Liver (tissue), 10 donors: ENCODE measurements at places on chromosomes 2 and 18.

DNA sequence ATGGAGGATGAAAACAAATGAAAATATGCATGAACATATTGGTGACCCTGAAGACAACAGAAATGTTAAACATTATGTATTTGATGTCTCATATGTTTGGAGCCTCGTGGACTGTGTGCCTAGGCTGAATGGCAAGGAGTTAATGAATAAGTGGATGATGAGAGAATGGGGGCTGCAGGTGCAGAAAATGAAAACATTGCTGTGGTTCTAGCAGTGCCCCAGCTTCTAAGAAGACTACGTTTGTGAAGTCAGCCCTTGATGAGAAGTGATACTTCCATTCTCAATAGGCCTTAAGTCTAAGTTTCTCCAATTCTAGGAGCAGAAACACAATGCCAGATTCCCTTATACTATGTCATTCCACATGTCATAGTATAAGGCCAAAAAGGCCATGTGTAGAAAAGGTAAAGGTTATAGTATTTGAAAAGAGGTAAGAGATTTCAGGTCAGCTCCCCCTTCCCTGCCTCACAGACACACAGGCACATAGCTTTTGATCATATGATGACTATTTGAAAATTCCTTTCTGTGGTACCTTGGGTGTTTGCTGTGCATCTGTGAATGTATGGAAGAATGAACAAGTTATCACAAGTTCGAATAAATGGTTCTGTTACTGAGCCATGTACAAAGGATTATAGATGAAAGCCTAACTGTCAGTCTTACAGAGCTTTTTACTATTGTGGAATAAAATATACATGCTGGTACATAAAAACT lies 280.8 kb downstream of the SETBP1 start:
- DNase-seq, result no peak

GRCh38 chr2:147098940-147099339 lies 745.9 kb upstream of the ACVR2A start:
- DNase-seq, result no peak

DNA sequence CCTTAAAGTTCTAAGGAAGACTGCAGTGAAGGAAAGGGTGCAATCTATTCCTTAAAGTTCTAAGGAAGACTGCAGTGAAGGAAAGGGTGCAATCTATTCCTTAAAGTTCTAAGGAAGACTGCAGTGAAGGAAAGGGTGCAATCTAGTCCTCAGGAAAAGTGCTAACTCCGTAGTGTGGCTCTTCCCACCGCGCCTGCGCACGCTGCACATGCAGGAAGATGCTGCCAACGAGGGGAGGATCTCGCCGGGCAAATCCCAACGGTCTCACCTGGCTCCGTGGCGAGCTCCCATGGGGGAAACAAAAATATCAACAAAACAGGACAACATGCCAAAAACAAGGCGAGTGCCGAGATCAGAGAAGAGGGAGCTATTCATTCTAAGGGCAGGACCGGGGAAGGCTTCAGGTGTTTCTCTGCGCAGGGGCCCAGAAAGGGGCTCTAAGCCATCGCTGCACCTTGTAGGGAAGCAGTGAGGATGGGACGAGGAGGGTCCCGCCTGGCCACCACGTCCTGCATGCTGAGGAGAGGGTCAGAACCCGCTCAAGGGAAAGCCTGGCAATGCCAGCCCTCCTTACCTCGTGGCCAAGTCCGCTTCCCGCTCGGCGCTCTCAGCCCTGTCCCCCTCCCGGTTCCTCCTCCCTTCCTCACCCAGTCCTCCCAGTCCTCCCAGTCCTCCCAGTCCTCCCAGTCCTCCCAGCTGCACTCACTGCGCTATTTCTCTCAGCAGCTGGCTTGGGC lies 24.5 kb downstream of the TIMM21 start:
- no peak for DNase-seq

GRCh38 chr2:159226608-159227385 lies 59.7 kb downstream of the WDSUB1 start:
- DNase-seq, result no peak

- DNase-seq, result peak; percentile 25
Measured at GRCh38 chr2:240921311-240921994, 15.3 kb downstream of the CROCC2 start.

DNA sequence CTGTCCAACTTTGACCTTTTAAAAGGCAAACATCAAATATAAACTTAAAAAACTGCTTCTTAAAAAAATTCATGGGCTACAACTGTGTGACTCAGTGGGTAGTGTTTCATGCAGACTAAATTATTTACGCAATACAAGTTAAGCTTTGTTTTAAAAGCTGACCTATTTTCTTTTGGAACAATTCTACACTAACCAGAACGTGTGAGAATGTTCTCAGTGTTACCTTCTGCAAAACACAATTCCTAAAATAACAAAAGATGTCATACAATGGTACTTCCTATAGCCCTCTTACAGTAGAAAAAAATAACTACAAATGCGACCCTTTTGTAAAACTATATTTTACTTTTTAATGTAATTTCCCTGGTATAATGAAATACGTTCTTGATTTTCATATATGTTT lies 793.8 kb upstream of the FSHR start:
- DNase-seq, result no peak

DNA sequence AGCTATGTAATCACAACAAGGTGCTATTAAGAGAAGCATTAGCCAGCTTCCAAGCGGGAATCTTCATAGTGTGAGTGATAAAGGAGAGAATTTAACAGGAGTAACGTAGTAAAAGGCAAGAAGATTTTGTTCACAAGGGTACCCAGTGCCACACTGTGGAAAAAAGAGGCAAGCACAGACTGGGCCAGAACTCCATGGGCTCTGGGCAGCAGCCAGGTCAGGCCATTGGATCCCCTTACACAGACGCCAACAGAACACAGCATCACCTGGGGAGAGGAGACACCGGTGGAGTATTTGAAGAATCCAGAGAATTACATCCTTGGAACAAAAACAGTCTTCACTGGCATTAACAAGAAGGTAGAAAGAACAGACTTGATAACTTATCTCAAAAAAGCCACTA lies 21.2 kb downstream of the AMER3 start:
- DNase-seq, result no peak

- no peak for DNase-seq
Measured at GRCh38 chr2:135839713-135840112, 2.7 kb upstream of the LCT start.

- DNase-seq, result no peak
Measured at GRCh38 chr2:7265286-7265685, 348.1 kb downstream of the RNF144A start.

- no peak for DNase-seq
Measured at GRCh38 chr18:42030586-42031182, 75.7 kb downstream of the PIK3C3 start.

DNA sequence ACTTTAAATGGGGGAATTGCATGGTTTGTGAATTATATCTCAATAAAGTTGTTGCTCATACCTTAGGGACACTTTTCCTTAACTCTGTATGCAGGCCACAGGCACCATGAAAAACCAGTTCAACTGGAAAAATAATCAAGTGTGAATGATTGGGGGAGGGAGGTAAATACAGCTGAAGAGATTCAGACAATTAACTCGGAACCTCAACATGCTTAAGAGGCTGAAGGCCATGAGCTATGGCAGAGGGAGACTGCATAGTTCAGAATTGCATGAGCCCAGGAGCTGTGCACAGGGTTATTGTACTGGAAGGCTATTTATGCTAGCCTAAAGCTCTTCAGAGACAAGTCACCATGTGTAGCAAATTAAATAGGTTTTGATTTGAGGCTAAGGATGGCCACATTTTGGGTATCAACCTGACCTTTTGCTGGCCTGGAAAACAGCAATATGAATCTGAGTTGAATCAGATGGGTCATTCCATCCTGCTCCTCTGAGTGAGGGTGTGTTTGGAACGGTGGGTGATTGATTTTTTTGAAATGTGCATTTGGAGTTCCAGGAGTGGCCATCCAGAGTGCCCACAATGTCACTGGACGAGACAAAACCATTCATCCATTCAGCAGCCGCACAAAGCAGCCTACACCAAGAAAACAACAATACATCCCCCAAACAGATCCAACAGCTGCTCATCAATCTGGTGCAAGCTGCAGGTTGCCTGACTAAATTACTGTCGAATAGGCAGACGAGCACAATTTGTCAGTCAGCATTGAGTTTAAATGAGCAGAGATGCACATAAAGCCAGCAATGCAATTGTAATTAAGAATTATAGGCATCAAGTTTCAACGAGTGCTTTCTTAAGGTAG lies 42.5 kb downstream of the HRH4 start:
- no peak for DNase-seq

GRCh38 chr2:192070099-192070498 lies 124.6 kb downstream of the TMEFF2 start:
- no peak for DNase-seq

DNA sequence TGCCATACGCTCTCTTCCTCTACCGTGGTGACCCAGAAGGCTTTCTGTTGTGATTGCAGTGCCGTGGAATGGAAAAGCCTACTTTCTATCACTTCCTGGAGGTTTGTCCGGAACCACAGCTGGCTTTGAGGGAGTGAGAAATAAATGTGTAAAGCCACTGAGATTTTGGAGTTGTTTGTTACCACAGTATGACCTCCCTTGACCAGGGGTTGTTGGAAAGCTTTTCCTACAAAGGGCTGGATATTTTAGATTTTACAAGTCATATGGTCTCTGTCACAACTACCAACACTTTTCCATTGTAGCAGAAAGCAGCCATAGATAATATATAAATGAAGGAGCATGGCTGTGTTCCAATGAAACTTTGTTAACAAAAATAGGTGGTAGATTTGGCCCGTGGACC lies 70.3 kb downstream of the VAPA start:
- no peak for DNase-seq

DNA sequence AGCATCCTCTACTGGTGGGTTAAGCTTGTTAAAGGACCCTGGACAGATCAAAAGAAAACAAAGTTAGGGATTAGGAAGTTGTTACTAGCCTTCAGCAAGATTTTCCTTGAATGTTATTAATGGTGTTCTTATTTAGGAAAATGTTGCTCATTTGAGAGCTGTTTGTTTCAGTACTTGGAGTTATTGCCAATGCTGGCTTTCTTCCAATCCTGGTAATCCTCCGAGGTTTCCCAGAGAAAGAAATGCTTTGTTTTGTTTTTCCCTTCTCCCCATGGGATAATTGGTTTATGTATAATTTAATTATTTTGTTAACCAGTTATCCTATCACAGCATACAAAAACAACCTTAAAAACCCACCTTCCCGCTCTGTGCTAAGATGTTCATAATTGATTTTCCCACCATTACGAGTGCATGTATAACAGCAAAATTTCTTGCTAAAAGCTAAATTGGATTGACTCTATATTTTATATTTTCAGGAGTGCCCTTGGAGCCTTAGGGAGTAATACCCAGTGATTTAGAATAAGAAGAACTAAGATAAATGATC lies 79.8 kb downstream of the MGAT5 start:
- no peak for DNase-seq

GRCh38 chr2:40325116-40325515 lies 126.8 kb downstream of the SLC8A1 start:
- DNase-seq, result no peak

DNA sequence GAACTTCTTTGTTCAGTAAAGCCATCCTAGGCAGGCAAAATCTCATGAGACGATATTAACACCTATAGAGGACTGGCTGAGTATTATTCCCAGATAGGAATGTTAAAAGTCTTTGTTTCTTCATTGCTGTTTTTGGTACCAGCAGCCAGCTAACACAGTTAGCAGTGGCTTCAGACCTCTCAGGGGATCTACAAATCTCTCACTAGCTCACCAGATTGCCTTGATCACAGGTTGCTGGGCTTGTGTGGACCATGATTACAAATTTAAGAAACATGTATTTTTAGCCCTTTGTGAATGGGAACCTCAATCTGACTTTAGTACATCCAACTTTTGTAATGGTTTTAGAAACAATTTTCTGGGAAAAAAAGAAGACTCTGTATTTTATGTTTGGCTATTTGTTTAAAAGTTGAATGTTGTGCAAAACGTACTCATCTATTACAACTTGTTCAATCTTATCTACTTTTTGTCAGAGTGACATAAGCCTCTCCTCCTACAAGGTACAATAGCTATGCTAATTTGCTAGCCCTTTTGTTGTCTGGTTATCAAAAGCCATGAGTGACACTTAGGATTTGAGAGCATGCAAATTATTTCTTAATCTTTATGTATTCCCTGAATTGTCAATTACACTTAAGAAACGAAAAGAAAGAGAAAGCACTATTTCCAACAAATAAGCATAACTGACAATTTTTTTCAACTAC lies 693.1 kb downstream of the ERBB4 start:
- no peak for DNase-seq

- DNase-seq, result no peak
Measured at GRCh38 chr2:96427917-96428316, 77.2 kb downstream of the NEURL3 start.

DNA sequence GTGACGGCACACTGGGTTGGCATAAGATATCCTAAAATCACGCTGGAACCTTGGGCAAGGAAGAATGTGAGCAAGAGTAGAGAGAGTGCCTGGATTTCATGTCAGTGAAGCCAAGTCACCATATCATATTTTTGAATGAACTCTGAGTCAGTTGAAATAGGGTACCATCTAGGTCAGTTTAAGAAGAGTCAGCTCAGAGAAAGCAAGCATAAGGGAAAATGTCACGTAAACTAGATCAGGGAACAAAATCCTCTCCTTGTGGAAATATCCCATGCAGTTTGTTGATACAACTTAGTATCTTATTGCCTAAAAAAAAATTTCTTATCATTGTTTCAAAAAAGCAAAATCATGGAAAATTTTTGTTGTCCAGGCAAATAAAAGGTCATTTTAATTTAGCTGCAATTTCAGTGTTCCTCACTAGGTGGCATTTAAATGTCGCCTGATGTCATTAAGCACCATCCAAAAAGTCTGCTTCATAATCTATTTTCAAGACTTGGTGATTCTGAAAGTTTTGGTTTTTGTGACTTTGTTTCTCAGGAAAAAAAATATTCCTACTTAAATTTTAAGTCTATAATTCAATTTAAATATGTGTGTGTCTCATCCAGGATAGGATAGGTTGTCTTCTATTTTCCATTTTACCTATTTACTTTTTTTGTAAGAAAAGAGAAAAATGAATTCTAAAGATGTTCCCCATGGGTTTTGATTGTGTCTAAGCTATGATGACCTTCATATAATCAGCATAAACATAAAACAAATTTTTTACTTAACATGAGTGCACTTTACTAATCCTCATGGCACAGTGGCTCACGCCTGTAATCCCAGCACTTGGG lies 19.6 kb downstream of the RSAD2 start:
- DNase-seq, result no peak

GRCh38 chr2:151175864-151176263 lies 85.8 kb downstream of the RBM43 start:
- DNase-seq, result no peak

DNA sequence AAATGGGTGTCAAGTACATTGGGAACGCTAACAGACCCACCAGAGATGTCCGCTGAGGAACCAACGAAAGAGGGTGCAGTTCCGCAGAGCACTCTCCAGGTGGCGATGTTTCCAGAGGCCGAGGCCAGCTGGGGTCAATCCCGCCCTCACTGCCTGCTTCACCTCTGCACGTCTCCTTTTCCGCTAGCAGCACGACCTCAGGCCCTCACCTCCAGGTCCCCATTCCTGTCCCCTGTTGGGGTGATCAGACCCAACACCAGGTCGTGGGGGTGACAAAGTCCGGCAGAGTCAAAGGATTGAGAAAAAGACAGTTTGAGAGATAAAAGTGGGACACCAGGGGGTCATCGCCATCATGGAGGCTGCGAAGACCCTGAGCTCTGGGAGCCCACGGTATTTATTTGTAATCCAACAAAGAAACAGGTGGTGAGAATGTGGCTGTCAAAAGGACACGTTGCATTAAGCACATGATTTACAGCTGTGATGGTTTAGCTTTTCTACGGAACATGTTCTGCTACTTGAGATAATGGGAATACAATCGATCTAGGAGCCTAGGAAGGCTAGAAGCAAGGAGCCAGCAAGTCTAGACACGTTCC lies 27.3 kb downstream of the ZAP70 start:
- DNase-seq, result peak; percentile 53

- no peak for DNase-seq
Measured at GRCh38 chr2:31987454-31988220, 23.2 kb downstream of the MEMO1 start.

- no peak for DNase-seq
Measured at GRCh38 chr2:19106376-19106775, 252.0 kb downstream of the OSR1 start.
